ENCODE measurements at places on chromosomes 7 and 10. TPM values are rescaled to one million over a fixed set of nuclear protein-coding genes. Genes with fewer than 3 reads are reported as not detected.

MAP3K8 gene
- total RNA-seq = 29.2 TPM

NACAD gene
- 0.66 TPM for total RNA-seq

LIPF gene
- total RNA-seq = not detected

ABCA13 gene
- total RNA-seq = 0.08 TPM

DNA sequence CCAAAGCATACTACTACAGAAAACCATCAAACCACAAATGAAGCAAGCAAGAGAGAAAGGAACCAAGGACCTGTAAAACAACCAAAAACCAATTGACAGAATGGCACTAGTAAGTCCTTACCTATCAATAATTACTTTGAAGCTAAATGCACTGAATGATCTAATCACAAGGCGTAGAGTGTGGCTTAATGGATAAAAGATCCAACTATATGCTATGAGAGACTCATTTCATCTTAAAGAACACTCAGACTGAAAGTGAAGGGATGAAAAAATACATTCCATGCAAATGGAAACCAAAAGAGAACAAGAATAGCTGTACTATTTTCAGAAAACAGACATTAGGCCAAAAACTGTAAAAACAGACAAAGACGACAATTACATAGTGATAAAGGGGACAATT is 70.7 kb downstream of the CRPPA start:
- DNase-seq = no peak

Measured in activated T-cell treated with anti-CD3 and anti-CD28 coated beads, Interleukin-2, amount 50 U/mL, for 4 hours (primary cell).